ENCODE measurements at places on chromosomes 11 and 22.

DNA sequence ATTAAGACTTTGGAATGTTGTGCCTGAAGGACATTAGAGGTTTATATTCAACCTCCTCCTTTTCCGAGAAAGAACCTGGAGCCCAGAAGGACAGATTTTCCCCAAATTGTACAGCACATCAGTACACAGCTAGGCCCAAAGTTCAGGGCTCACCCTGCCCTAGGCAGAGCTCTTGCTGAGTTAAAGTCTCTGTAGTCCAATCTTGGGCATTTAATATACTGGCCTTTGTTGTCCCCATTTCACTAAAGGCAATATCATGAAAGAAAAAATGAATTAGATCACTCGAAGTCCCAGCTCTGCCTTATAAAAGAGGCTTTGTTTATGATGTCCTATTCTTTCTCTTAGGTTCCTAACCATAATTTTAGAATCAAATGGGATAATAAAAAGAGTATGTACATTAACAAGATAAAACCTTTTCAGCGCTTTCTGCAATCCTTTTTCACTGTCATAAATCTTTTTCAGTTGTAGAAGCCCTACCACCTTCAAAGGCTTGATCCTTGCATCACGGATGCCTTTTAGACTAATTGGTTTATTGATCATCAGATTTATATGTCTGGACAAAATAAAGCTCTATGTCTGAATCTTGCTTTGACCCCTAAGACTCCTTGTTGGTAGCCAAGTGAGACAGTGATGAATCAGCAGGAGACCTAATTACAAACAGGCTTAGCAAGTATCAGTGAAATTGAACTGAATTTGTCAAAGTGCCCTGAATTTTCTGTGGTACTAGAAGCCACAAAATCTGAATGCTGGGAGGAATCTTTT is 39.8 kb downstream of the RELT start:
- DNase-seq, result no peak

DNA sequence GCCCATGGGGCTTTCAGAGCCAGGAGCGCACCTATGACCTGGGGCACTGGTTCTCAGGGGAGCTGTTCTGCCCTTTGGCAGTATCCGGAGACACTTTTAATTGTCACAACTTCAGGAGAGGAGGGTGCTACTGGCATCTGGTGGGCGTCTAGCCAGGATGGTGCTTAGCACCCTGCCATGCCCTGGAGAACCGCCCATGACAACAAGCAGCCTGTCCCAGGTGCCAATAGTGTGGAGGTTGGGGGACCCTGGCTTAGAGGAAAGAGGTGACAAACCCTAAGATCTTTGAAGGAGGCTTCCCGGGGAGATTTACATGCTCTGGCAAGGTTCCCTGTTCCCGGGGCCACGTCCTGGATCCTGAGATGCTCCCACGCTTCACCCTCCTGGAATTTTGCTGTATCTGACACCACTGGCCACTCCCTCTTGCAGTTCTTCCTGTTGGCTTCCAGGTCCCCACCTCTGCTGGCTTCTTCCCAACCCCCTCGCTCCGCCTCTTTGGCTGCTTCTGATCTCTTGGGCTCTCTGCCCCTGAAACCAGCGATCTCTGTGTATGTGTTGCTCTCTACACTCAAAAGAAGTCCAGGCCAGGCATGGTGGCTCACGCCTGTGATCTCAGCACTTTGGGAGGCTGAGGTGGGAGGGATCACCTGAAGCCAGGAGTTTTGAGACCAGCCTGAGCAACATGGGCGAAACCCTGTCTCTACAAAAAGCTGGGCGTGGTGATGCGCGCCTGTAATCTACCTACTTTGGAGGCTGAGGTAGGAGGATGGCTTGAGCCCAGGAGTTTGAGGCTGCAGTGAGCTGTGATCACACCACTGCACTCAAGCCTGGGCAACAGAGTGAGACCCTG is 31.1 kb downstream of the FADS3 start:
- DNase-seq, result peak; percentile 87

GRCh38 chr22:19134874-19135273 is 3.8 kb downstream of the TSSK2 start:
- DNase-seq, result no peak

DNA sequence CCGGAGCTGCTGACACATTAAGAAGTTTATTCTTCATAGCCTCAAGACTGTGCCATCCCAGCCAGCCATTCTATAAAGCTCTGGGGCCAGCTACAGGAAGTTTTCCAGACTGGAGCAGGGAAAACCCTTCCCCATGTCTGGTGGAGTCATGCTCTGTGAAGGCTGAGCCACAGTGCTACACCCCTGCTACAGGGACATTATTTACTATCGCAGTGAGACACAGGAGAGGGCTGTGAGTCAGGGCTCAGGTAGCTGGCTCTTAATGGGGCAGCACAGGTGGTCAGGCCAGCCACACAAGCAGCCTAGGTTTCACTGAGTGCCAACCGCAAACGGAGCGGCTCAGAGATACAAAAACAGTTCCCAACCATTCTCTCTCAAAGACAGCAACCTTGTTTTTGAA is 12.1 kb downstream of the HPS4 start:
- DNase-seq, result no peak

- DNase-seq, result peak; percentile 60
Observed at GRCh38 chr22:17876306-17876831, 102.1 kb upstream of the BID start.

- no peak for DNase-seq
Observed at GRCh38 chr11:131916638-131917037, 546.2 kb downstream of the NTM start.

GRCh38 chr11:69775163-69775755 is at the start of gene FGF4:
Gene FGF4, minus strand, starts transcription at chr11:69775341. Its CDS starts 257 bp downstream, at chr11:69775084.
- no peak for DNase-seq

DNA sequence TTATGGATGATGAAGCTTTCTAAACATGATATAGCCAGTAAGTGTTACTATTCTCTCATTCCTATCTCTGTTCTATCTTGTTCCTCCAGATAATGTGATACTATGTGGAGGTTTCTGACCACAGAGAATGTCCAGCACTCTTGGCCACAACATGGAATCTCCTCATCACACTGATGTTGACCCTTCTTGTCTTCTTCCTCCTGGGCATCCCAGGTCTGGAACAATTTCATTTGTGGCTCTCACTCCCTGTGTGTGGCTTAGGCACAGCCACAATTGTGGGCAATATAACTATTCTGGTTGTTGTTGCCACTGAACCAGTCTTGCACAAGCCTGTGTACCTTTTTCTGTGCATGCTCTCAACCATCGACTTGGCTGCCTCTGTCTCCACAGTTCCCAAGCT is 9.9 kb upstream of the OR56B1 start:
- no peak for DNase-seq

GRCh38 chr11:117933475-117933874 is 4.3 kb upstream of the TMPRSS13 start:
- DNase-seq, result peak; percentile 31

DNA sequence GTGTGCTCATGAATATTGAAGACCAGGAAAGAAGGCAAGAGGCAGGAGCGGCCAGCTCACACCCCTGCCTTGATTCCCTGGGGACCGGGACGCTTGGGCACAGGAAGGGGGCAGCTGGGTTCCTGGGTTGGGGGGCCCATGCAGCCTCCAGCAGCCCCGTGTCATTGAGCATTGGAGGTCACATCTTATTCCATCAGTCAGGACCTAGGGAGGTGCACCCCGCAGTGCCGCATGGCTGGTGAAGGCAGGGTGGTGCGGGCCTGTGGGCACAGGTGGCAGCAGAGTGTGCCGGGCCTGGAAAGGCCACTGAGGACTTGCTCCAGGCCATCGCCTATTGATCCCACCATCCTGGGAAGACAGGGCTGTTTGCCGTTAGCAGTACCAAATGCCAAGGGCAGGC is 116.3 kb upstream of the NECTIN1 start:
- no peak for DNase-seq

DNA sequence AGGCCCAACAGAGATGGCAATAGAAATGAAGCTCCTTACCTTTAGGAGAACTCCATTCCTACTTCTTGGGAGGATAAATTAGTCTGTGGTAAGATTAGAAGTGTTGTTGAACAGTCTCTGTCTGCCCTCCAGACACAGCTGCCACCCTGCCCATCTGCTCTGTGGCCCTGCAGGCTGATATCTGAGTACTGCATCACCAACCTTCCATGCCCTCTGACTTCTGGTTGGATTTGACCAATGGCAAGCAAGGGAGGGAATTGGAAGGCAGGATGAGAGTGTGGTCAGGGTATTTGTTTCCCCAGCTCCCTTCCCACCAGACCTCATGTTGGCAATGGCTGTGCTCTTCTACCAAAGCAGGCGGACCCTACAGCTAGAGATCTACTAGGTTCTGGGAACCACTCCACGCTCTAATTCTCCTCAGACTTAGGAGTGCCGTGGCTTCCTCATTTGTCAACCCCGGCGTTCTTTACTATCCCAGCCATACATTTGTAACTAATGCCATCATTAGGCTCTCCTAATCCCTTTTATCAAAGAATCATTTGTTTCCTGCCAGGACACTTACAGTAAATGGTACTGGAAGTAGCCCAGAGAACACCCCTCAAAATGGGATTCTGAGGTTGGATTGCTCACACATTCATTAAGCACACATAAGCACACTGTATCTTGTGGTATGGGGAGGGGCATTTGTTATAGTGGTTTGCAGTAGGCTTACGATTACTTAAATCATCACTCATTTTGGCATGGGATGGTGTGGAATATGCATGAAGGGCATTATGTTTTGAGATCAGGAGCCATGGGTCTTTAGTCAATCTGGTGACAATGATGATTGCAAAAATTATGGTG is 35.4 kb upstream of the CD44 start:
- DNase-seq, result no peak

- no peak for DNase-seq
Observed at GRCh38 chr11:12356944-12357655, 20.3 kb upstream of the PARVA start.

GRCh38 chr11:75802913-75803820 is 11.8 kb upstream of the UVRAG start:
- DNase-seq, result peak; percentile 85

DNA sequence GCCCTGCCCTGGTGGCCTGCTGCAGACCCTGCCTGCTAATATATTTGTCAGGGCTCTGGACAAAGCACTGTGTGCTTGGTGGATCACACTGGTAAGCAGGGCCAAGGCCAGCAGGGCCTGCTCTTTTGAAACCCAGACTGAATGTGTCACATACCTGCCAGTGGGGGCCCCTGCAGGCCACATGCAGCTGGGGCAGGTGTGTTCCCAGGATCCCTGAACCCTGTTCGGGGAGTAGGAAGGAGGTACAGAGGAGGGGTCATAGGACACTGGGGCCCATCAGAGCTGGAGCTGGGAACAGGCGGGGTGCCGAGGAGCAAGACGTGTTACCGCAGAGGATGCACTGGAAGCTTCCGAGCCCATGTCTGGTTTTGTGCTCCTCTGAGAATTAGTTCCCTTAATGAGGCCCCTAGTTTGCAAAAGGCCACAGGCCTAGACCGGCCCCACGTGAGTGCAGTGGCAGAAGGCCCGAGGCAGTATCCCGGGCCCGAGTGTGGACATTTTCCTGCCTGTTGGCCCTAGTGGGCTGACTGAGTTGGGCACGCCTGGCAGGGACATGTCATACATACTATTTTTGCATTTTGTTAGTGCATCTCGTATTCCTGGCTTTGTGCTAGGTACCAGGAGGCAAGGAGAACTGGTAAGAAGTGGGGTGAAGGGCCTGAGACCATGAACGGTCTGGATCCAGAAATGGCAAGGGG is 11.2 kb upstream of the ACR start:
- no peak for DNase-seq

DNA sequence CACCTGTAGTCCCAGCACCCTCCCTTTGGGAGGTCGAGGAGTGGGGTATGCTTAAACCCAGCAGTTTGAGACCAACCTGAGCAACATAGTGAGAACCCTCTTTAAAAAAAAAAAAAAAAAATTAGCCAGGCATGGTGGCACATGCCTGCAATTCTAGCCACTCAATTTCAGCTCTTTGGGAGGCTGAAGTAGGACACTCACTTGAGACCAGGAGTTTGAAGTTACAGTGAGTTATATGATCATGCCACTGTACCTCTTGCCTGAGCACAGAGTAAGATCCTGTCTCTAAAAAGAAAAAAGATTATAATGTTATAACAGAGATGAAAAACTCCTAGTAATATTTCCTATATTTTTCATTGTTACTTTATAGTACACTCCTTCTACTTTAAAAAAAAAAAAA is 23.9 kb downstream of the PIK3C2A start:
- no peak for DNase-seq

DNA sequence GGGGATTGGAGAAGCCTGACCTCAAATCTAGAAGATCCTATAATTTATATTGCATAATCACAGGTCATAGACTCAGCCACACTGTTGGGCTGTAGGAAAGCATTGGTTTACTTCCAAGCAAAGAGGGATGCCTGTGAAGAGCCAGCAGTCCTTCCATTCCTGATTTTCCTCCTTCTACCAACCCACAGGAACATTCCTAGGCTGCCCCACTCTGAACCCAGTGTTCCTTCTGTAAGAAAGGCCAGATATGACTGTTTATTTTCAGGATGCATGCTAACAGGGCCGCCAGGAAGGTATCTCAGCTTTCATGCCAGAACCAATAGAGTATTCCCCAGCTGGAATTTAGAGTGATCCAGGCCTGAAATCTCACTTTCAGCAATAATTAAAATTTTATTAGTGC is 197.1 kb downstream of the ETS1 start:
- DNase-seq, result no peak

DNA sequence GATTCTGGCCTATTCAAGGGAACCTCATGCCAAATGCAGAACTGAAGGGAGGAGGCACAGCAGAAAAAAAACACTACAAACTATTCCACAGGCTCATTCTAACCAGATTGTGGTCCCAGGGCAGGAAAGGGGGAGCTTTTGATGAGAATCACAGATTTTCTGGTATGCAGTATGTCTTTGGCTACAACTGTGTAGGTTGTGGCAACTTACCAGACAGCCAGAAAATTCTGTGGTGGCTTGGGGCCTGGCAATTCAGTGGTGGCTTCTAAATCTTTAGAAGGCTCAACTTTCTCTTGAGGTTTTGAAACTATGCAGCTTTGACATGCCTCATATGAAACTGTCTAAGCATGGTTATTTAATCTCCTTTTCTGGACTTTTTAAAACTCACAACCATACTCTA is 850.8 kb upstream of the CCDC90B start:
- no peak for DNase-seq

- DNase-seq, result no peak
Observed at GRCh38 chr11:41836431-41836830, 377.0 kb upstream of the LRRC4C start.

GRCh38 chr11:58276151-58276550 is 8.1 kb upstream of the OR10W1 start:
- no peak for DNase-seq

- DNase-seq, result peak; percentile 69
Observed at GRCh38 chr11:74686792-74687191, 44.4 kb downstream of the CHRDL2 start.

GRCh38 chr11:79471071-79471844 is 30.4 kb upstream of the TENM4 start:
- DNase-seq, result no peak

DNA sequence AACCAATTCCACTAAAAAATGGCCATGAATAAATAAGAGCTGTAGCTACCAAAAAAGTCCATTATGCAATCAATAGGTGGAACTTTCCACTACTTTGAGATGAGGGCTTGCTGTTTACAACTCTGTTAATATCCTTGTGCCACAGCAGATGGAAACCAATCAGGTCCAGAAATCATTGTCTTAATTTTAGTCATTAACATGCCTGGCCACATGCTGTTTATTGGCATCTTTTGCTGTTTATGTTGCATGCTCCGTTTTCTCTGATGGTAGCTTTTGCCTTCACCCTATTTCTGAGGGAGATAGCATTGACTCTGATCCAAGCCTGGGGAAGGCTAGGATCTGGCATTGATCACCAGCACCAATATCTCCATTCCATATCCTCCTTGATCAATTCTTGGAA is 192.9 kb upstream of the SEZ6L start:
- DNase-seq, result no peak

Measured in cardiac septum (tissue), 1 donor.